Bronchial smooth muscle cell (primary cell): ENCODE measurements at places on chromosomes 1 and 21. TPM values are rescaled to one million over a fixed set of nuclear protein-coding genes. Genes with fewer than 3 reads are reported as not detected.

The MCOLN3 gene
- 0.43 and 6.9 TPM in 2 replicates for total RNA-seq

The LEPROT gene
- total RNA-seq = 27.8 and 34.8 TPM in 2 replicates

The WDR26 gene
- 59.9 and 69.7 TPM in 2 replicates for total RNA-seq

The RBM34 gene
- total RNA-seq = 45.8 and 61.9 TPM in 2 replicates

The ASCL5 gene
- not detected in 2 replicates for total RNA-seq

The STIL gene
- total RNA-seq = 1.5 and 2.4 TPM in 2 replicates

The SLC35D1 gene
- total RNA-seq = 7.7 and 8.4 TPM in 2 replicates

The AMPD1 gene
- total RNA-seq = not detected in 2 replicates

The NBPF6 gene
- not detected in 2 replicates for total RNA-seq

The TTLL10 gene
- total RNA-seq = not detected in 2 replicates

The VAV3 gene
- not detected in 2 replicates for total RNA-seq

The WNT3A gene
- total RNA-seq = not detected in 2 replicates

The FCAMR gene
- total RNA-seq = under 0.01 TPM in 1 of 2 replicates, not detected in the other

The PAQR6 gene
- total RNA-seq = 0.47 and 0.60 TPM in 2 replicates

The CCDC24 gene
- 3.1 and 4.4 TPM in 2 replicates for total RNA-seq

The DR1 gene
- 13.6 and 15.3 TPM in 2 replicates for total RNA-seq

The RXFP4 gene
- not detected in 2 replicates for total RNA-seq

The E2F2 gene
- under 0.01 TPM in 1 of 2 replicates, not detected in the other for total RNA-seq

The BARHL2 gene
- total RNA-seq = not detected in 2 replicates

The KMO gene
- not detected in 2 replicates for total RNA-seq

The LRP8 gene
- total RNA-seq = 3.4 and 3.5 TPM in 2 replicates

The PRAMEF20 gene
- total RNA-seq = not detected in 2 replicates

The MMEL1 gene
- total RNA-seq = 0.16 and 0.26 TPM in 2 replicates

The NUF2 gene
- total RNA-seq = 0.09 and 1.6 TPM in 2 replicates

The RAB42 gene
- 3.6 and 3.8 TPM in 2 replicates for total RNA-seq

The CHIA gene
- total RNA-seq = 0.26 TPM in 1 of 2 replicates, not detected in the other

The OLFML2B gene
- total RNA-seq = 5.5 and 6.8 TPM in 2 replicates
